Iris pigment epithelial cell (primary cell): ENCODE measurements at places on chromosomes 11 and 22.

DNA sequence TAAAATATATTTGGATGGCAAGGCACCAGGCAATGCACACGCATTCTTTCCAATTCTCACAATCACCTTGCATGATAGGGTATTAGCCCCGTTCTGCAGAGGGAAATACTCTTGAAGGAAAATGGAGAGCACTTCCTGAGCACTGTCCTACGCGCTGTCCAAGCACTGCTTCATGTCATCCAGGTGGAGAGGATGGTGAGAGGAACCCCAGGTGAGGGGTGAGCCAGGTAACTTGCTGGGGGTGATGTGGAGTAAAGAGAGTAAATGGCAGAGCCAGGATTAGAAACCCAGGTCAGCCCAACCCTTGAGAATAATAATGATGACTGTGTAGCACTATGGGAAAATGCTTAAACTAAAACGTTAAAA, 711 bp upstream of the PACSIN2 start:
- DNase-seq: no peak

DNA sequence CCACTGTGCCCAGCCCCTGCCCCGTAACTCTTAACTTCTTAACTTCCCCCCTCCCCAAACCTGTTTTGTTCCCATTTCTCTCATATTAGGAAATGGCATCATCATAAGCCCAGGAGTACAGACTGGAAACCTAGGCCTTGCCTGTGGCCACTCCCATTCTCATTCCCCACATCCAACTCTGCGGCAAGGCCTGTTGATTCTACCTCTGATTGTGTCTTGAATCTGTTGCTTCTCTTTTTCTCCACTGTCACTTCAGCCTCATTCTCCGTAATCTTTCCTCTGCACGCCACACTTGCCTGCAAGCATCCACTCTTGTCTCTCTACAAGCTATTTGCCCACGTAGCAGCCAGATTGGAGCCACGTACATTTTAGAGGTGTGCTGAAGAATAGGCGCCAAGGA, 25.2 kb downstream of the SGSM3 start:
- DNase-seq: no peak

DNA sequence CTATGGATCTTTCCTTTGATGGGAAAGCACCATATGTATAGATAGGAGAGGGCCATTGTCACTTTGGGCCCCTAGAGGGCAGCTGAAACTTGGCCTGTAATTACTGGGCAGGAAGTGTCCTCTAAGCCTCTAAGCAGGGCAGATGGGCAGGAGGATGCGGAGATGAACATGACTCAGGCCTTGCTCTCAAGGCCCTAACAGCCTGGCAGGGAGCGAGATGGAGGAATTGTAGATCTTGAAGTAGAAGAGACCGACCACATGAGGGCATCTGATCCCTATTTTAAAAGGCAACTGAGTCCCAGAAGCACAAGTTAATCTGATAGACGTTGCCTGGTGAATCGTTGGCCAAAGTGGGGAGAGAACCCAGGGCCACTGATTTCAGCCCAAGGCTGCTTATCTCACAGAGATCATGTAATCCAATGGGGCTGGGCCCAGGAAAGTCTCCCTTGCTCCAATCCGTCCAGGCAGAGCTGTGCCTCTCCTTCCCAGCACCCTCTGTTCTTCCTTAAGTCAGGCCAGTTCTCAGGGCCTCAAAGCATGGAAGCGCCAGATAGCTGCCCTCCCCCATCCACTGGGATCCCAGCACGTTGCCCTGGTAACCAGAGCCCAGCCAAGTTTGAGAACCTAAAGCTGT, 2.5 kb upstream of the SEPTIN3 start:
- DNase-seq: peak; percentile 95

DNA sequence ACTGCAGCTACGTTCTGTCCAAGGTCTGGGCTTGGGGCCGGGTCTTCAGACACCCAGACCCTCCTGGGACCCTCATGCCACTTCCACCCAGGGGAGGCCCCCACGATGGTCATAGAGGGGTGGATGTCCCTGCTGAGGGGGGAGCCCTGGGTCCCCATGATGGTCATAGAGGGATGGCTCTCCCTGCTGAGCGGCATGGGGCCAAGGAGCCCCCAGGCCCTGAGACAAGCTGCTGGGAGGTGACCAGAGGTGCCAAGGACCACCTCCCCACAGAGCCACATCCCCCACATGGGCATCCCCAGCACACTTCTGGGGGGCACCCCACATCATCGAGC, 7.2 kb downstream of the MUC5B start:
- DNase-seq: no peak

DNA sequence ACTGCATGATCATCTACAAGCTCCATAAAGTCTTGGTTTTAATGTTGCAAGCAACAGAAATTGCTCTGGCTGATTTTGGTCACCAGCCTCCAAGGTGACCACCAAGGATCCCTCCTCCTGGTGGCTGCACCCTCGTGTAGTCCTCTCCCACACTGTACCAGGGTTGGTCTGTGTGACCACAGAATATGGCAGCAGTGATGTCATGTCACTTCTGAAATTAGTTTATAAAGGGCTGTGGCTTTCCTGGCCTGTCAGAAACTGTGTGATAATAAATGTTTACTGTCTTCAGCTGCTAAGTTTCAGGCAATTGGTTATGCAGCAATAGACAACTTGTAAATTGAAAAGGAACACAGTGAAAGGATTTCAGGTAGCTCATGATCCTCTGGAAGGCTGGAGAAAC, 5.3 kb upstream of the PRDM11 start:
- DNase-seq: no peak

GRCh38 chr11:108734283-108734682, 69.4 kb downstream of the DDX10 start:
- DNase-seq: no peak

- no peak for DNase-seq
Measured at GRCh38 chr11:44943696-44944095, 7.0 kb downstream of the TP53I11 start.

DNA sequence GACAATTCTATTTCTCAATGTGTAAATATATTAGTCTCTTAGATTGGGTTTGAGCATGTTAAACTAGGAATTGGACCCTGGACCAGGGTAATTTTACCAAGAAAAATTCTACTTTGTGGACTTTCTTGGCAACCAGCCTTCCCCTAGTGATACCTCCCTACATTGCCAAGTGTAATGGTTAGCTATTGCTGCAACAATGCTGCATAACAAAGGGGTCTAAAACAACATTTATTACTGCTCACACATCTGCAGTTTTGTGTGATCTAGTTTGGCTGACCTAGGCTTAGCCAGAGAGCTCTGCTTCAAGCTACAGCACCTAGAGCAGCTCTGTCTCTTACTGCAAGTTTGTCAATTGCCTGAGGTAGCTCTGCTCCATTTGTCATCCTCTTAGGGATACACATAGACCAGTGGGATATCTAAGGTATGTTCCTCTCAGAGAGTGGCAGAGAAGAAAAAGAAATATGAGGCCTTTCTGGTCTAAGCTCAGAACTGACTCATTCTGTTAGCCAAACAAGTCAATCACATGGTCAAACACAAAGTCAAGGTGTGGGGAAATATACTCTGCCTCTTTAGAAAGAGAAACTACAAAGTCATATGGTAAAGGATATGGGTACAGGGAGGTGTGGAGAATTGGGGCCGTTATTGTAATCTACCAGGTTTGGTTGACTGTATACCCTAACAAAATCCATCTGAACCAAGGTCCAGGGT, 2.0 kb upstream of the LAYN start:
- DNase-seq: peak; percentile 85

- no peak for DNase-seq
Measured at GRCh38 chr22:37283393-37283937, 1.2 kb downstream of the CYTH4 start.

GRCh38 chr11:66069715-66070603, at the start of gene PACS1:
TSS of gene PACS1 (plus strand) at chr11:66070272. CDS start at chr11:66070487, 215 bp downstream.
- peak; percentile 84 for DNase-seq

- DNase-seq: peak; percentile 96
Measured at GRCh38 chr11:112318184-112318591, 57.5 kb upstream of the PLET1 start.

- DNase-seq: peak; percentile 88
Measured at GRCh38 chr11:24575392-24575791, 78.5 kb downstream of the LUZP2 start.

DNA sequence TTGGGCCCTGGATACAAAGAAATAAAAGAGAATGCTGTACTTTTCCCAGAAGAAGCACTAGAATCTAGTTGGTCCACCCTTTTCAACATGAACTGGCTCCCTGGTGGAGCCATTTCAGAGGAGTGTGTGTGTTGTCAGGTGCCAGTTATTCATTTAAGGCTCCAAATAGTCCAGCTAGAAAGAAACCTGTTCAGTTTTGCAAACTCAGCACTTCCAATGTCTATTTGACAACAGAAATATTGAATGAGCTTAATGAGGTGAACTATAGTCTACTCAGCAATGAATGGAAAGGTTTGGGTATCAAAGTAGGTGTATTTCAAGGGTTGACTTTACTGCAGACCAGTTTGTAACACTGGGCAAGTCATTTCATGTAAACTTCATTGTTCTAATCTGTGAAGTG, 2.1 kb downstream of the OR8D1 start:
- DNase-seq: no peak

- DNase-seq: no peak
Measured at GRCh38 chr11:41039592-41039991, 419.9 kb downstream of the LRRC4C start.
